ENCODE measurements at places on chromosomes 4 and X.
A peak's percentile ranks its signal among the peaks of the same experiment; 100 is the strongest.

GRCh38 chr4:19030048-19030447 is 1008.5 kb upstream of the LCORL start:
- DNase-seq, result no peak

- peak; percentile 82 for DNase-seq
Observed at GRCh38 chr4:6641164-6641970, 882 bp downstream of the MRFAP1 start.

DNA sequence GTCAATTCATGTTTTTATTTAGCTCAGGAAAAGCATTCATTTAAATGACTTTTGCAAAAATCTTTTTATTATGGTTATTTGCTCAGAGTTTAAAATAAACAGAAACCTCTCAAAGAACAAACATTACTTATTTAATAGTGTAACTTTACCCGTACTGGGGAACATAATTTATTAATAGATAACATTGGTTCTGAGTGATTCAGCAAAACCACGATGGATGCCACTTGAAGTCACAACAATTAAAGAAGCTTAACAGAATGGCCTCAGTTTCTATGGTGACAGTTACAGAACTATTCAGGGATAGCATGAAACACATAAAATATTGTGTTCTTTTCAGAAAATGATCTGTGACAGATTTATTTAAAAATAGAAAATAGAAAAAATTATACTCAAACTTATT is 368.7 kb downstream of the CCSER1 start:
- DNase-seq, result no peak

DNA sequence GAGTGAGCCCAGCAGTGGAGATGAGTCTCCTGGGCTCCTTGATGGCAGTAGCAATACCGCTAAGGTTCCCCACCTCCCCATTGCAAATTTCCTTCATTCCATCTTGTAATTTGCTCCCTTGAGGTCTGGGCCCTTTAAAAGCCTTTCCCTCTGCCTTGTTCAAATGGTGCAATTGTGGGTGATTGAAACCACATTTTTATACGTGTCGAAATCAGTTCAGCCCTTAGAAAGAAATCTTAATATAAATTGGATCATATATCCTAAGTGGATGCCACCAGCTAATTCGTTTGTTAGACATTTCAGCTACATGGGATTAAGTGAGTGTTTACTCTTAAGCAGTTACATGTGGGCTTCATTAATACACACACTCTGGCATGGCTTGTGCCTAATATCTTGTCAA is 68.6 kb downstream of the NHS start:
- DNase-seq, result no peak

GRCh38 chr4:75844151-75844662 is 58.0 kb downstream of the PPEF2 start:
- no peak for DNase-seq

- DNase-seq, result peak; percentile 48
Observed at GRCh38 chrX:120365320-120365719, 3.4 kb downstream of the ATP1B4 start.

DNA sequence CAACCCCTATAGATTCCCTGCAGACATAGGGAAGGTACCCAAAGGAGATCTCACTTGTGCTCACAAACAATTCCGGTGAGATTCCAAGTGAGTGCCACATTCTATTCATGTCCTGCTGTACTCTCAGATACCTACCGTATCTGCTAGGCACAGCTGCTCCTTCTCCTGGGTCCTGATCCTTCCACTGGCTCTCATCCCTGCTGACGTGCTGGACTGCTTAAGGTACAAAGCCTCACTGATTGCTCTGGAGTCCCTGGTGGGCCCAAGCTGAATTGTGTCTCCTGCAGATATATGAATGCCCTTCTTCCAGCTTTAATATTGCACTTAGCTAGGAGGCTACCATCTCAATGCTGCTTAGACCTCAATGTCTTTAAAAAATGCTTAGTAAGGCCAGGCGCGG is 2.4 kb downstream of the TCEAL1 start:
- no peak for DNase-seq

- DNase-seq, result peak; percentile 57
Observed at GRCh38 chr4:74423104-74423503, 21.8 kb upstream of the AREG start.

DNA sequence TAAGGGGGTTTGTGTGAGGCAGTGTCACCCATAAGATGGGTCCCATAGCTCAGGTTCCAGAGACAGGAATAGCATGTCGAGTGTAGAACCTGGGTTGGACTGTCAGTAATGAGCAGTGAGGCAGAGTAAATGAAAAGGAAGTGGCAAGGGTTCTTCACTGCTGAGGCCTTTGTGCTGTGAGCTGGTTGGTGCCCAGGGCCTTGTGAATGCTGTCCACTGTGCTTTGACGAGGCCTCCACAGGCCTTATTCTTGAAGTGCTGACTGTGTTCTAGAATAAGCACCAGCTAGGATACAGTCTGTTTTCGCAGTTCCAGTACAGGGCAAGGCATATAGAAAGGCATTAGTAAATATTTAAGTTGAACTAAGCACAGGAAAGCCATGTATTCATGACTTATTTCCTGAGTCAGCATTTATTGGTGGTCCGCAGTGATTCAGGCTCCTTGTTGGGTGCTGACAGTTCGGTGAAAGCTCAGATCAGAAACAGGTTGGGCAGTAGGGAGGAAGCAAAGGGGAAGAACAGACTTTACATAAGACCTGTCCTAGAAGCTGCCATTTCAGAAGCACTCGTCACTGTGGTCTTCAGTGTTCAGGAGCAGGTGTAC is 25.6 kb upstream of the TADA2B start:
- DNase-seq, result no peak

DNA sequence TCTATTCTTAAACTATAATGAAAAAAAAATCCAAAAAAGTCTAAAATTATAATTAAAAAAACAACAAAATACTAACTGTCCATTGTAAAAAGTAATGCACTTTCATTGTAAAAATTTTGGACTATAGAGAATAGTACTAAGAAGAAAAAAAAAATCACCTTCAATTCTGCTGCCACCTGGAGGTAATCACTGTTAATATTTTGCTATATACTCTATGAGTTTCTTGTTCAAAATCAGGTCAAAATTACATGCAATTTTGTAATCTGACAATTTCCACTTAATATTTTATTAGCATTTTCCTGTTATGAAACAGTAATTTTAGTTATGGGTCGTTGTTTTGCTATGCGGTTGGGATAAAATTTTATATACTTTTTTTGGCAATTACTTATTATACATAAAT is 62.0 kb downstream of the HTT start:
- DNase-seq, result peak; percentile 25

DNA sequence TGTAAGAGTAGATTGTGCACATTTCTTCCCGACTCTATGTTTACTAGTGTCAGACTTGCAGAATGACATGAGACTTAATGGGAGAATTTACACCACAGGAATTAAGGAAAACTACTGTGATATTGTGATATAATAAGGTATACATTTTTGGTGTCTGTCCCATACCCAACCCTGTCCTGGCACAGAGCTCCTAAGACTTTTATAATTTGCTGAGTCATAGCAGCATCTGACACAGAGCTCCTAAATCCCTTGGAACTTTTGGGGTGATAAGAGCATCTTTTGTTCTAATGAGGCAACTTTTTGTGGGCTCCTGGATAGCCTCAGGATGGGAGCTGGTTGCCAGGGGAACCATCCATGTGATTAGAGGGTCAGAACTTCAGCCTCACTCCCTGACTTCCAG is 1607.0 kb downstream of the RPA4 start:
- no peak for DNase-seq

DNA sequence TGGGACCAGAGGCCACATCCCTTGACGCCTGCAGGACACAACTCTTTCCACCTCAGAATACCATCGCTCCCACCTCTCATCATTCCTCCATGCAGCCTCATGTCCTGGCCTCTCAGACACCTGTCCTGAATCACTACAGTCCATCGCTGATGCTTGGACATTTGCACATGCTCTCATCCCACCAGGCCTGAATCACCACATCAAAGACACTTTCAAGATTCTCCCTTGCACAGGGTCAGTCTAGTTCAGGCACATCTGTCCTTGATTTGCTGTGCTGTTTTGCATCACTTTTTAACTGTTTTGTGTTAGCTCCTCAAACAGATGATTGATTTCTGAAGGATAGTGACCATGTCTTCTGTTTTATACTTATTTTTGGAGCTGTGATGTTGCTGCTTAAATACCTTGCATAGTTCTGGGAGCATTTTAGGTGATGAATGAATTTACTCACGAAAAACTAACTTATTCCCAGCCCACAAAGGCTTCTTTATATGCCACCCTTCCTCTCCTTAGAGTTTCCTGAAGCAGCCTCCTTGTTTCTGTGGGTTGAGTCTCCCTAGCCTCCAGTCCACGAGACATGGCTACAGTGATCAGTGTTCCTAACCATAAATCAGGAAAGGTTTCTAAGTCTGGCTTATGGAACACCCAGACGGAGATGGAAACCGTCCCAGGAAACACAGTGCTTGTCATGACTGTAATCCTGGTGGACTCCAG is 2.6 kb downstream of the FAM114A1 start:
- DNase-seq, result no peak

DNA sequence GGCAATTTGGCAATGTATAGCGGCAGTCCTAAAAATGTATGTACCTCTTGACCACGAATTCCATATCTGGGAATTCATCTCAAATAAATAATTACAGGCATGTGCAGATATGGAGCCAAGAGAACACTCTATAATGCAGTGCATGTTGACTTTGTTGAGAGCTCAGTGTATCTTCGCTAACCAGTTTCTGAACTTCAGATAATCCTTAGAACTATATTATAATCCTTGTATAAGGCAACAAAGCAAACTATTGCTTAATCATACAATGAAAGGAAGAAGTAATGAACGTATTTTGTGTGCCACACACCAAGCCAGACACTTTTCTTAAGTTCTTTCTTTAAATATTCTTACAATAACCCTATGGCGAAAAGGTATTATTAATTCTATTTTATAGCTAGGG is 168.5 kb downstream of the SMIM20 start:
- no peak for DNase-seq

DNA sequence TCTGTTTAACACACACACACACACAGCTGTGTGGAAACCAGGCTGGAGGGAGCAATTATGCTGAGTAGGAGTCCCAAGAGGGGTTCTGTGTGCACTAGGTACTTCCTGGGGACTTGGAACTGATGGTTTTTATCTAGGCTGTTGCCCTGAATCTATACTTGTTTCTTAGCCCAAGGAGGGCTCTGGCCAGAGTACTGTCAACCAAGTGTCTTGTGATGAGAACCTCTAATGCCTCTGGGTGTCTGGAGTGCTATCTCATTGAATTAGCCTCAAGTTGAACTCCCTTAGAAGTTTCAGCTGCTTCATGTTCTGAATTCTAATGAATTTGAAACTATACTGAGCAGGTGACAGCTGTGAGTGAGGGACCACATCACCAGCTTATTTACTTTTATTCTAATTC is 16.6 kb downstream of the ARHGAP24 start:
- no peak for DNase-seq

DNA sequence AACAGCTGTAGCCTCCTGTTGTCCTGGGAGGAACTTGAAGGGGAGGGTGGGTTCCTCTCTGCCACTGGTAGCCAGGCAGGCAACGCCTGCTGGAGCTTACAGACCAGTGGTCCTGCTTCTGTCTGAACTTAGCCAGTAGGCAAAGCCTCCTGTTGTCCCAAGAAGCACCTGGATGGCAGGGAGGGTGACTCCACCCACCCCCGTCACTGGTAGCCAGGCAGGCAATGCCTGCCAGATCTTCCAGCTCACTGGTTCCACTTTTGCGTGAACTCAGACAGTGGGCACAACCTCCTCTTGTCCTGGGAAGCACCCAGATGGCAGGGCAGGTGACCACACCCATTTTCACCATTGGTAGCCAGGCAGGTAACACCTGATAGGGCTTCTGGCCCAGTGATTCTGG is 203.5 kb upstream of the DIPK2B start:
- no peak for DNase-seq

- DNase-seq, result no peak
Observed at GRCh38 chrX:17848545-17849265, 12.4 kb downstream of the RAI2 start.

DNA sequence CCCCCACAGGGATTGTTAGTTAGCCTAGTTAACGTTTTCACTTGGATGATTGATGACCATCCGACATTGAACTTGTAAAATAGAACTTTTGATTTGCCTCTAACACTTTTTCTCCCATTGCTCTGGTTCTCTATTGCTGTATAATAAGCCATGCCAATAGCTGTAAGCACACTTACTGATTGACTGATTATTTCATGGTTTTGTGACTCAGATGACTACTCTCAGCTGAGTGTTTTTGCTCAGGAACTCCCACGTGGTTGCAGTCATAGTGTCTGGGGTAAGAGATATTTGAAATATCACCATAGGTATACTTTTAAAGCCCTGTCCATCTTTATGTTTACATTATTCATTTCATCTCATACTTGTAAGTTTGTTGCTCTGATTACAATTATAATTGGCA is 1285.5 kb downstream of the STIM2 start:
- DNase-seq, result no peak

DNA sequence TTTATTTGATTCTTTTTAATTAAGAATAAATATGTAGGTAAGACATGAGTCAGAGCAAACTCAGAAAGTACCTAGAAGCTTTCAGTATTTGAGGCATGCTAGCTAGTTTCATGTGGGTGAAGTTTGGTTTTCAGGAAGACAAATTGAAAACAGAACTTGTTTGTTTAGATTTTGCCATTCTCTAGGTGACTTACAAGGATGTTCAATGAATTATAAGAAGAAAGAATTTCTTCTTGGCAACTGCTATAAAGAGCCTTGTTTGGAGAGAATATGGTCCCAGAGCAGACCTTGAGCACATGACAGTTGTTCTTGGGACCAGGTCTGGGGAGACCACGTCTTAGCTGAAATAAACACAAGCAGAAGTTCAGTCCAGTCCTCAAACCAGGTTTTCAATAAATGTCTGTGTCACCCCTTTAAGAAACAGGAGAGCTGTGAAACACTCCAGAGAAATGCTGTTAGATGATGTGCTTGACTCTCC is 38.0 kb upstream of the IL21 start:
- DNase-seq, result no peak

GRCh38 chrX:89021964-89022363 is 274.9 kb downstream of the CPXCR1 start:
- no peak for DNase-seq

DNA sequence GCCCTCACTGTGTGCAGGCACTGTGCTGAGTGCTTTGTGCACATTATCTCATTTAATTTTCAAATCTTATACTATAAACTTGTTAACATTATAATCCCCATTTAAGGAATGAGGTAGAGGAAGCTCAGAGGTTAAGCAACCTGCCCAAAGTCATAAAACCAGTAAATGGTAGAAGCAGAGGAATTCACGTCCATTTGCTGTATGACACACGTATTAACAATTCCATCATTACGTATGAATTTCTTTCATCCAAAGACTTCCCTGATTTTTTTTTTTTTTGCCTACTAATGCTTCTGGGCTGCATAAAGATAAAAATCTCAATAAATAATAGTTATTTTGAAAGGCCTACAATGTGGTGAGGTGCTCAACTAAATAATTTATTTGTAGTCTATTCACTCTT is 64.5 kb upstream of the H2AZ1 start:
- DNase-seq, result no peak

- DNase-seq, result no peak
Observed at GRCh38 chr4:98996765-98997068, 1.2 kb downstream of the METAP1 start.

Data from erythroblast (primary cell).